ENCODE measurements at places on chromosomes 5 and 9. TPM values are rescaled to one million over a fixed set of nuclear protein-coding genes. Genes with fewer than 3 reads are reported as not detected.

The PTGES gene
- total RNA-seq, result 0.44 TPM

- no peak for DNase-seq
Measured at GRCh38 chr5:168401880-168402279, 84.4 kb upstream of the RARS1 start.

GRCh38 chr9:90433398-90433941, 209.2 kb downstream of the DIRAS2 start:
- no peak for DNase-seq

- peak; percentile 38 for DNase-seq
Measured at GRCh38 chr9:124311283-124311682, 53.5 kb downstream of the NEK6 start.

- DNase-seq, result no peak
Measured at GRCh38 chr9:98175028-98175569, 17.3 kb downstream of the CORO2A start.

DNA sequence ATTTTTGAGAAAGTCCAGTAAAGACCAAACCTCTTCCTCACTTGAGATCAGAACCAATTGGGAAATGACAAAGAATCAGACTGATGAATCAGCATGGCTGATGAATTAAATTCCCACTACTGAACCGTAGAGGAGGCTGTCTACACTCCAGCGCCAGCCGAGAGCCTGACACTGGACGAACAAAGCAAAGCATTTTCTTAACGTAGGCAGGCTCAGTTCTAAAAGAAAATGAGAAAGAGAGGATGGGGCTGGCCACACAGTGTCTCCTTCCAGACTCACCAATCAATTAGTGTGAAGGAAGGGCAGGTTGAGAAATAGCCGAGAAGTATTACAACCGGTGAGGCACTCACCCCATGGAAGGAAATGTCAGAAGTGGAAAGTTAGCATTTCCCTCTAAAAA, 49.4 kb downstream of the ITGA1 start:
- DNase-seq, result no peak

DNA sequence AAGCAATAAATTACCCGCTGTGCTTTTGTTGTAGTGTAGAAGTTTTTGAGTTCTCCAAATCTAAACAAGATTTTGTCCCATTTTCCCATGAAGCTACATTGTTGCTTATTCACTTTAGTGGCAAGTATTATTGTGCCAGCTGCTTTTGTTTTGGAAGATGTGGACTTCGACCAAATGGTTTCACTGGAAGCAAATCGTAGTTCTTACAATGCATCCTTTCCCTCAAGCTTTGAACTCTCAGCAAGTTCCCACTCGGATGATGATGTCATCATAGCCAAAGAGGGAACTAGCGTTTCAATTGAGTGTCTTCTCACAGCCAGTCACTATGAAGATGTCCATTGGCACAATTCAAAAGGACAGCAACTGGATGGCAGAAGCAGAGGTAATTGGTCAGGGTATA, 10.9 kb downstream of the MFAP3 start:
- DNase-seq, result no peak
